Smooth muscle cell of trachea (primary cell): ENCODE measurements at places on chromosomes 1 and 21. TPM values are rescaled to one million over a fixed set of nuclear protein-coding genes. Genes with fewer than 3 reads are reported as not detected.

GPA33 gene
- total RNA-seq, result not detected in 2 replicates

ZYG11B gene
- 55.1 and 56.0 TPM in 2 replicates for total RNA-seq

VANGL2 gene
- total RNA-seq, result under 0.01 TPM in 1 of 2 replicates, not detected in the other

AKNAD1 gene
- not detected in 2 replicates for total RNA-seq

ADORA1 gene
- total RNA-seq, result 2.0 and 16.0 TPM in 2 replicates

KRTAP13-2 gene
- not detected in 2 replicates for total RNA-seq

LRRC71 gene
- not detected in 2 replicates for total RNA-seq

C2CD4D gene
- total RNA-seq, result not detected in 2 replicates

CFAP45 gene
- 1.0 and 1.3 TPM in 2 replicates for total RNA-seq
